ENCODE measurements at places on chromosomes 12 and 14.

DNA sequence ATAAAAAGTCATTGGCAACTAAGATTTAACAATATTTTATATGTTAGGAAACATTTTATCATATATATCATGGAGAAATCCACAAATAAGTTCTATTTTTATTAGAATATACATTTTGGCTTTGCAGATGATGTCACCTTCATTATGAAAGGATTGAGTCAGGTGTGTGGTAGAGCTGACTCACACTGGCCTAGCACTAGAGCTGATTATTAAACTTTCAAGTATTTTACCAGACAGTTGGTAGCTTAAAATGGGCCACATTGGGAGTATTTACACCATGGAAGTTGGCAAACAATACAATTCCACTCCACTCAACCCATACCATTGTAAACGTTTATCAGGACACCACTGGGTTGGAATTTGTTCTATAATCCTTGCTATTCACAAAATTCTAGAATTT, 1036.6 kb downstream of the TRHDE start:
- no peak for DNase-seq

GRCh38 chr14:44463356-44464004, 43.6 kb downstream of the FSCB start:
- no peak for DNase-seq

DNA sequence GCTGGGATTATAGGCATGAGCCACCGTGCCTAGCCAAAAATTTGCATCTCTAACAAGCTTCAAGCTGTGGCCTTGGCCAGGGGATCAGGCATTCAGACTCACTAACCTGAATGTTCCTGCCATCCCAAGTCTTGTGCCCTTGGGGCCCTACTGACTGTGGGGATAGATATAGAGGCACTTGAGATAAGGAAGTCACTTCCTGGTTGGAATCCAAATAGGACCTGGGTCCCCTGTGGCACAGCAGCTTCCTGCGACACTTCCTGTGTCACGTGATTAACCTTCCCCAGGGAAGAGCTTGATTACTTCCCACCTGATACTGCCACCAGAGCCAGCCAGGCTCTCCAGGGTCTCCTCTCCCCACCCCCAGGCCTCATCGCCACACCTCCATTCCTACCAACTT, 128.2 kb downstream of the BCL11B start:
- DNase-seq, result no peak

GRCh38 chr14:67186789-67187584, 2.3 kb upstream of the GARIN2 start:
- DNase-seq, result peak; percentile 80

DNA sequence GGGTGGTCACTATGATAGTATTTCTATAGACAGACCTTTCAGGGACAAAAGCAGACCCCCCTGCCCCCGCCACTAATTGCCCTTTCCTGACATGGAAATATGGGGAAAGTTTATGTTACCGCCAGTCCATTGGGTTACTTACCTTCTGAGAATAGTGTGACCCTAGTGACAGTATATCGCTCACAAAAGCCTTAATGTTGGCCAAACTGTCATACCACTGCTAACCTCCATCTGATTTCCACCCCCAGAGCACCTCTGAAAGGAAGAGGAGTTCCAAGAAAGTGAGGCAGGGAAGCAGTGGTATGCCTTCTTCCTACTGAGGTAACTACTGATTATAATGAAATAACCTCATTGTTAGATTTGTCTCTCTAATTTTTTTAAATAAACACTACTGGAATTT, 67.5 kb upstream of the CCDC91 start:
- no peak for DNase-seq

DNA sequence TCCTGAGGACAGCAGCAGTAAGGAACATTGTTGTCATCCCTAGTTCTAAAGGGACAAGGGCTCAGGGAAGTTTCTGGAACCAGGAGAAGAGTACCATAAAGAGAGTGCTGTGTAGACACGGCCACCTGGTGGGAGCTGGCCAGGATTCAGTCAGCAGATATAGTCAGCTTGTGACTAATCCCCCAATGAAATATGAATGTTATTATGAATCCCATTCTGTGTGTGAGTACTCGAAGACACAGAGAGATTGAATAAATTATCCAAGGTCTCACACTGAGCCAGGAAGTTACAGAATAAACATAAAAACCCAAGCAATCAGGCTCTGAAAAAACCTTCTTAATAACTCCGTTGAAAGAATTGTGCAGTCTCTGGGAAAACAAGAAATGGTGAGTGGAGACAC, 1359.5 kb downstream of the AACS start:
- no peak for DNase-seq

GRCh38 chr12:76449583-76449982, 101.4 kb upstream of the BBS10 start:
- no peak for DNase-seq

- DNase-seq, result no peak
These were observed 80.0 kb upstream of the DICER1 start for GRCh38 chr14:95237121-95237957.

GRCh38 chr14:91365552-91365951, 52.1 kb downstream of the CCDC88C start:
- no peak for DNase-seq

- DNase-seq, result no peak
These were observed 122.9 kb downstream of the PRKCH start for GRCh38 chr14:61444215-61444768.

DNA sequence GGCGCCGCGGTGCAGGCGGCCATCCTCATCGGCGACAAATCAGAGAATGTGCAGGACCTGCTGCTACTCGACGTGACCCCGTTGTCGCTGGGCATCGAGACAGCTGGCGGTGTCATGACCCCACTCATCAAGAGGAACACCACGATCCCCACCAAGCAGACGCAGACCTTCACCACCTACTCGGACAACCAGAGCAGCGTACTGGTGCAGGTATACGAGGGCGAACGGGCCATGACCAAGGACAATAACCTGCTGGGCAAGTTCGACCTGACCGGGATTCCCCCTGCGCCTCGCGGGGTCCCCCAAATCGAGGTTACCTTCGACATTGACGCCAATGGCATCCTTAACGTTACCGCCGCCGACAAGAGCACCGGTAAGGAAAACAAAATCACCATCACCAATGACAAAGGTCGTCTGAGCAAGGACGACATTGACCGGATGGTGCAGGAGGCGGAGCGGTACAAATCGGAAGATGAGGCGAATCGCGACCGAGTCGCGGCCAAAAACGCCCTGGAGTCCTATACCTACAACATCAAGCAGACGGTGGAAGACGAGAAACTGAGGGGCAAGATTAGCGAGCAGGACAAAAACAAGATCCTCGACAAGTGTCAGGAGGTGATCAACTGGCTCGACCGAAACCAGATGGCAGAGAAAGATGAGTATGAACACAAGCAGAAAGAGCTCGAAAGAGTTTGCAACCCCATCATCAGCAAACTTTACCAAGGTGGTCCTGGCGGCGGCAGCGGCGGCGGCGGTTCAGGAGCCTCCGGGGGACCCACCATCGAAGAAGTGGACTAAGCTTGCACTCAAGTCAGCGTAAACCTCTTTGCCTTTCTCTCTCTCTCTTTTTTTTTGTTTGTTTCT, 1.7 kb downstream of the HSPA2 start:
- no peak for DNase-seq

GRCh38 chr12:95880895-95881294, 22.1 kb downstream of the SNRPF start:
- no peak for DNase-seq

DNA sequence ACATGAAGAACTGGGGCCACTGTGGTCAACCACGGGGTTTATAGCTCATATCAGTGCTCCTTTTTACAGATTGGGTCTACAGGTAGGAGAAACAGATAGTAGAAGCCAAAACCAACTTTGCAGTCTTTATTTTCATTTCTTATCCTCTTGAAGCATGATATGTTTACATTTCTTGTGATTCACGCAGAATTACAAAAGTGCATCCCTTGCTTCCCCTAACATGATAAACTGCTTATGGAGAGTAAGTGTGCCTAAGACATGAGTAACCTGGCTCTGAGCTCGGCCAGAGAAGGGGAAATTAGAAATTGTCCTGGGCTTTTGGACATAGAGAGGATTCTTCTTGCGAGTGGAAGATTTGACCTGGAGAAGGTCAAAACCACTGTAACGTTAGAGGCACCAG, 18.4 kb downstream of the PWP1 start:
- DNase-seq, result no peak

GRCh38 chr12:125272383-125272933, 207.2 kb downstream of the AACS start:
- no peak for DNase-seq

DNA sequence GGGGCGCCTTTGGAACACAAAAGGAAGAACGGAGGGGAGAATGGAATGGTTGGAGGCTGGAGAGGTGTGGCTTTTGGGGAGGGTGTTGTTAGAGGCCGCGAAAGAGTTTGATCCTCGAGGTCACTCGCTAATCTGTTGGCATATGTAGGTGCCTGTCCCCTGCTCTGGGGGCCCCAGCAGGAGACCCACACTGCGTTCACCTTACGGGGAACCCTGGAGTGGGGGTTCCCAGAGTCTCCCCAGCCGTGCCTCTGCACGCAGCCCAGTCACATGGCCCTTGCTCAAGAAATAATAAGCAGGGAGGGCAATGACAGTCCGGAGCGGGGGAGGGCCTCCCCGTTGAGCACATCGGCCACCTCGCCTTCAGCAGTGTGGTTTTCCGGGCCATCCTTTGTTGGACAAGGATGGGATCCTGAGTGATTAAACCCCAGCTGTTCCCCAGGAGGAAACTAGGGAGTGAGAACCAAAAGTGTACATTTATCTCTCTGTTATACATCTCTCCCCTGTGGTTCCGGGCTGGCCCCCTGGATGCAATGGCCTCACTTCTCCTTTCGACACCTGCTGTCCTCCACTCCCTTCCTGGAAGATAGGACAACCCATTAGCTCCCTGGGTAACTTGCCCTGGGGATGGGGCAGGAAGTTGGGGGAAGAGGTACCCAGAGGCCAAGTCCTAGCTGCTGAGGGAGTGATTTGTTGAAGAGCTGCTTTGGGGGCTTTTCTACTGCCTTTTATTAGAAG, 1.3 kb downstream of the PLEKHG3 start:
- DNase-seq, result peak; percentile 49

GRCh38 chr14:72715850-72716228, 178.1 kb downstream of the DPF3 start:
- DNase-seq, result no peak

All from AG20443 (cell line).